ENCODE measurements at places on chromosomes 16 and 17. TPM values are rescaled to one million over a fixed set of nuclear protein-coding genes. Genes with fewer than 3 reads are reported as not detected.

CBFA2T3 gene
- 1.7 TPM for total RNA-seq

GRB7 gene
- total RNA-seq, result 8.8 TPM

RASL10B gene
- 0.49 TPM for total RNA-seq

IL34 gene
- 10.2 TPM for total RNA-seq

SGF29 gene
- 9.4 TPM for total RNA-seq

LGALS9B gene
- total RNA-seq, result 1.2 TPM

ARHGAP23 gene
- 73.7 TPM for total RNA-seq

GPR139 gene
- total RNA-seq, result not detected

SPIRE2 gene
- total RNA-seq, result 3.6 TPM

SYCE1L gene
- total RNA-seq, result 0.99 TPM

KRT222 gene
- 0.49 TPM for total RNA-seq

ARL2BP gene
- total RNA-seq, result 40.1 TPM

ASGR1 gene
- total RNA-seq, result 3.7 TPM

WNT9B gene
- total RNA-seq, result not detected

DNA sequence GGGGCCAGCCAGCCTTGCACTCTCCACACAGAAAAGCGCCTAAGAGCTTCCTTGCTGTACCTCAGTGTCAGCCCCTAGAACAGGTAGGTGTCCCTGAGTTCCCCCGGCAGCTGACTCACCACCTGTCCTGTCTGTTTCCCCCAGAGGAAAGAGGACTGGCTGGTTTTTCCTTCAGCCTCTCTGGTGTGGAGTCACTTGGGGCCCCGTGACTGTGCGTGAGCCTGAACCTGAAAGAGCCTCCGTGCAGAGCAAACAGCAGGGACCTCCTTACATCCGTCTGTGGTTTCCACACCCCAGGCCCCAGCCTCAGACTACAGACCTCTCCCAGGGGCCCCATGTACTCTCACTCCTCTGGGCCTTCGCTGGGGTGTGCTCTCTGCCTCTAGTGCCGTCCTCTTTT lies 87.8 kb downstream of the GNAO1 start:
- no peak for DNase-seq

- DNase-seq, result no peak
Measured at GRCh38 chr16:57868913-57869520, 66.7 kb upstream of the KIFC3 start.

DNA sequence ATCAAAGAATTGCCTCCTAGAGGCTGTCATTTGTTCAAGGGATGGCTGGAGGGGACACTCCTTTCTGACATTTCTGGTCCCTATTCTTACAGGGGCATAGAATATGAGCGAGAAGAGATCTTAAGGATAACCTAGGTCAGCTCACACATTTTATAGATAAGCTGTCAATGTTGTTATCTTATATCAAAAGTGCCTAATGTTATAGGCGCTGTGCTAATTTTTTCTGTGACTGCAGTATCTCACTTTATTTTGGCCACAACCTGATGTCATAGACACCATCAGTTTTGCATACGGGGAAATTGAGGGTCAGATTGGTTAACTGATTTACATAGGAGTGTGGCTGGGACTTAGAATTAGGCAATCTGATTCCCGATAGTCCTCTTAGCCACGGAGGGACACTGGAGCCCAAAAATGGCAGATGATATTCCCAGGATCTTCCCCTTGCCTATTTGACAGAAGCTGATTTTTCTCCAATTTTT lies 1.2 kb downstream of the CPD start:
- peak; percentile 1 for DNase-seq

- no peak for DNase-seq
Measured at GRCh38 chr17:63786971-63787711, 13.2 kb downstream of the DDX42 start.

- DNase-seq, result no peak
Measured at GRCh38 chr17:55416470-55417052, 5.1 kb downstream of the MMD start.

- DNase-seq, result no peak
Measured at GRCh38 chr16:50604065-50604418, 55.8 kb downstream of the NKD1 start.

GRCh38 chr17:19904412-19904811 lies 36.7 kb upstream of the ULK2 start:
- no peak for DNase-seq

DNA sequence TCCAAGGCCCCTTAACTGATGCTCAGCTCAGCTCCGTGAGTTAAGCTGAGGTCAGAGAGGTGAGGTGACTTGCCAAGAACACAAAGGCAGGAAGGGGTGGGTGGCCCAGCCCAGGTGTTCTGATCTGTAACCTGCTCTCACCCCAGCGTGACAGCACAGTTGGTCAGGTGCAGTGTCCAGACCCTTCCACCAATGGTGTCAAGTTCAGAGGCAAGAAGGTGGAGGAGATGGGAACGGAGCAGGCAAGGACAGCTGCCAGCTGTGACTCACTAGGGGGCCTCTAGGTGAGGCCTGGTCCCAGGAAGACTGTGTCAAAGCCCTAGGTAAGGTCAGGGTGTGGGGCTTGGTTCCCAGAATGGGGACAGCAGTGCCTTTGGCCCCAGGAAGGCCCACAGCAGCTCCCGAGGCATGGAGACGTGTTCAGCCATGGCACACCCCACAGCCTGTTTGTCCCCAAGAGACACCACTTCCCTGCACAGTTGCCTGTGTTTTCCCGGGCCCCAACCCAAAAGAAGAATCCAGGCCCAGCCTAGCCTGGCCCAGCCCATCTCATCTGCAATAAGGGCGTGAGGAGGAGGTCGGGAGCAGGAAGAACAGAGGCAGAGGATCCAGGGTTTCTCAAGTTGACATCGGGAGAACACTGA lies 7.2 kb downstream of the WFIKKN2 start:
- DNase-seq, result no peak

- no peak for DNase-seq
Measured at GRCh38 chr17:55152236-55152635, 112.5 kb upstream of the HLF start.

DNA sequence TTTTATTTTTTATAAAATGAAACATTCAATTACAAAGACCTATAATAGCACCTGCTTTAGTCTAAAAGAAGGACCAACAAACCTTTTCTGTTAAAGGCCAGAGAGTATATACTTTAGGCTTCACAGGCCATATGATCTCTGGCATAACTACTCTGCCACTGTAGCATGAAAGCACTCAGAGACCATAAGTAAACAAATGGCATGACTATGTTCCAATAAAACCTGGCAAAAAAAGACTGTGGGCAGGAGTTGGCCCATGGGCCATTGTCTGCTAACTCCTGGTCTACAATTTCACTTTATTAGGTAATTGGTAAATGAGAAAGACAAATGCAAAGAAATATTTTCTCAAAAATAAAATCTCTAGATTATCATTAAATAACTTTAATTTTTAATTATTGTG lies 14.9 kb downstream of the CEP112 start:
- DNase-seq, result no peak

GRCh38 chr17:50963139-50963538 lies 97.0 kb upstream of the TOB1 start:
- DNase-seq, result no peak

GRCh38 chr17:12421646-12422306 lies 243.9 kb upstream of the MYOCD start:
- DNase-seq, result no peak

DNA sequence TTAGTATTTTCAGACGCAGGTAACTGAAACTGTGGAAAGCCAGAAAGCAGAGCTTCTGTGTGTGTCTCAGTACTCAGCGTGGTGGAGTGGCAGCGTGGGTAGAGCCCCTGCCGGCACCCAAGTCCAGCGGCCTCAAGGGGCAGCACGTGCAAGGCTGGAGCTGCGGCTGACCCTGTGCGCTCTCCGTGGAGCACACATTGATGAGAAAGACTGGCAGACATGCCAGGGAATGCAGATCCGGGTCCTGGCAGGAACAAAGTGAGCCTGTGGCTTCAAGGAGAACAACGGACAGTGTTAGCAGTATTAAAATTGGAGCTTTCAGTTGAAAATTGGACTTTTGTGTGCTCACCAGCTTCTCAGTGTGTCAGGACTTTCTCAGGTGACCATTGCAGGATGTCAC lies 23.3 kb downstream of the ZC3H18 start:
- DNase-seq, result no peak

DNA sequence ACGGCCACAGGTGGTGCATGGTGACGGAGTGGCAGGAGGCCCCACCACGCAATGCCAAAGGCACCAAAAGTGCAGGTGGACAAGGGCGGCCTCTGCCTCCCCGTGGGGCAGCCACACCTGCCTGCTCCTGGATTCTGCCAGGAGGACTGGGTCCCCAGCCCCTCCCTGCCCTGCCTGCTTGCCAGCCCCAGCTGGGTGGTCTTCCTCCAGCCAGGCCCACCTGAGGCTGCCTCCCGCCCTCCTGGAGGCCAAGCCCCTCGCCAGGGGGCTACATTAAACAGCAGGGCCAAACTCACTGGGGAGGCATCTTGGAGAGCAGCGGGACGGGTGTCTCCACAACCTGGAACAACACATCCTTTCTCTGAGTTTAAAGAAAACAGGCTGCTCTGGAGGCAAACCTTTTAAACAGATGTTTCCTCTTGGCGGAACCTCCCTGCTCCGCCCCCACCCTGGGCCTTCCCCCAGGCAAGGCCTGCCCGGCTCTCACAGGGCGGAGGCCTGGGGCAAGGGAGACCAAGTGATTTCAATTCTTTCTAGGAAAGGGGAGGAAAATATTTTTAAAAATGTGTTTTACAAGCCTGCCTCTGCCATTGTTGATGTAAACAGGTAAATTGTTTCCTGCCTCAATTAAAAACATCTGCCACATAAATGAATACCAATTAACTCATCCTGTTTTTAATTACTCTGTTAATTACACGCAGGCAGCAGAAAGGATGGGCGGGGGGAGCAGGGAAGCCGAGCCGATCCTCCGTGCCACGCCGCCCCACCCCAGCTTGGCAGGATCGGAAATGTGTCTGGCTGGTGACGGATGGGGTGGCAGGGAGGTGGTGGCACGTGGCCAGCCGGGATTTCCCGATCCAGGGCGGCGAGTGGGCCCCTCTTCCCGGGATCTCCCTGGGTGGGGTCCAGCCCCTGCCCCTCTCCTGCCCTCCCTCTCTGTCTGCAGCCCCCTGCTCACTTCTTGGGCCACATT lies 54.4 kb upstream of the PABPN1L start:
- peak; percentile 92 for DNase-seq

DNA sequence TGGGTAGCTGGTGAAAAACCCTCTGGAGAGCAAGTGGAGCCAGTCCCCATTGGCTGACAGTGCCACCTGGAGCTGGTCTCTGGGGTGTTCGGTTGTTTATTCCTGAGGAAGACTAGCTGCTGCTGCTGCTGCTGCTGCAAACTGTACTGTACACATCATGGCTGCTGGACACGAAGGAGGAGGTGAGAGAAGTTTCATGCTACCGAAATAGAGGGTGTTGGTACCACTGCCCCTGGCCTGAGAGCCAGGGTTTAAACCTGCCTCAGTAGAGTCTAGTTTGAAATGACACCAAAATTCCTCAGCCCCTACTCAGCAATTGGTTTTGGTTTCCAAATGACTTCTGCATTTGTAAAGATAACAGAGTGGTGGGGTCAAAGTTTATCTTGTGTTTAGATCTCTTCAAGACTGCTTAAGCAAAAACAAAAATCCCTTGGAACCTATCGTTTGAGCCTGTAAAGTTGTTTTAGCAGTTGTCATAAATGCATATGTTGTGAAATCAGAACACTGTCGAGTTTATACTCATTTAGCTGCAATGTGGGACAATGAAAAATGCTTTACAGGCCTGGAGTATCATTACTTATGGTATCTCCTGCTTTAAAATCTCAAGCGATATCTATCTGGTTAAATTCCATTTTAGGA lies 40.8 kb downstream of the CYB5B start:
- no peak for DNase-seq

DNA sequence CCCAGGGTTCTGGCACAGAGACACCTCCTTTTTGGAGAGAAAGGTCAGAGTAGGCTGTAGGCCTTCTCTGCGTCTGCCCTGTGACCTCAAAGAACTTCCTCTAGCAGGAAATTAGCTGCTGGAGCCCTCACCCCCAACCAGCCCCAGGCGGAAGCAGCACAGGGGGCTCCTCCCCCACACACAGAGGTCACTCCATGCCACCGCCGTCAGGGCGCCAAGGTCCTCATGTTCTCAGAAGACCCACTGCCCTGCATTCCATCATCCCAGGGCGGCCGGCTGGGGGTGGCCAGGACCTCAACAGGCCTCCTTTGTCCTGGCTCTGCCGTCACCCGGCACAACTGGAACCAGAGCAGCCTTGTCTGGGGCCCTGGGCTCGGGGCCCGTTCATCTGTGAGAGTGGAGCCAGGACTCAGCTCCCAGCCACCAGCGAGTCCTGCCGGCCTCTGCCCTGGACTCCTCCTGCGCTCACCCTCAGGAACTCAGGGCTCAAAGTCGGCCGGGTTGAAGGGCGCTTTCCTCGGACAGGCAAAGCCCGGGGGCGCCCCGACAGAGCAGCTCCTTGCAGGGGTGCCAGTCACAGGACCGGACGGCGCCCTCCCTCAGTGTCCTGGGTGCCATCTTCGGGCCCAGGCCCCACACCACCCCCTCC lies 1.2 kb downstream of the TMC6 start:
- DNase-seq, result no peak

- DNase-seq, result no peak
Measured at GRCh38 chr17:35088356-35088880, 24.9 kb upstream of the RFFL start.

GRCh38 chr17:77675816-77676215 lies 282.7 kb upstream of the TNRC6C start:
- DNase-seq, result no peak

DNA sequence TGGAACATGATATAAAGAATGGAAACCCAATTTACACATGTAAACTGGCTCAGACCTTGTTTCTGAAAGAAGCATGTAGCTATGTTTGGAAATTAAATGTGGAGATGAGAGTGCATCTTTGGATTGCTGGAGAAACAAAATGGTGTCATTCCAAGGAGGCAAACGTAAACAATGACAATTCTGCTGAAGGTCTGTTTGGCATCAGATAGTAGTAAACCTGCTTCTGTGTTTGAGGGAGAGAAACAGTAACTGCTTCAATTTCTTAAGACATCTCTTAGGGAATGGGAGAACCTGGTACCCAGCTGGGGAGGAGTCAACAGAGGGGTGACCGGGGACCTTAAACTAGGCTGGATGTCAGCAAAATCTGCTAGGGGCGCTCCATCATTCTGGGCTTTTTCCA lies 23.5 kb downstream of the GPRC5B start:
- no peak for DNase-seq

DNA sequence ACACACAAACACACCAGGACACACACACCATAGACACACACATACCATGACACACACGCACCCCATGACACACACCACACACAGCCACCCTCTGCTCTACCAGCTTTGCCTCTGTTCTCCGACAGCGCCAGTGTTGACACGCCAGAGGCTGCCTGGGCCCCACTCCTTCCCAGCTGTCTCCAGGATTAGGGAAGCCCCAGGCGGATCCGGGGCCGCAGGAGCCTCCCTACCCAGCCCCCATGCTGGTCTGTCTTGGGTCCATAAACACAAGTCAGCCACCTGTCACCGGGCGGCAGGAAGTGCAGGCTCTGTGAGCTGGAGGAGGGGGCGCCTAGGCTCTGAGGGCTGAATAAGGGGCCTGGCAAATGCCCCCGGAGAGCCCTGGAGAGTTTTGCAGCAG lies 10.5 kb downstream of the TBC1D16 start:
- DNase-seq, result no peak

GRCh38 chr17:7426896-7427489 lies 1.6 kb downstream of the SPEM2 start:
- DNase-seq, result no peak
